ENCODE measurements at places on chromosomes 16 and 17.

DNA sequence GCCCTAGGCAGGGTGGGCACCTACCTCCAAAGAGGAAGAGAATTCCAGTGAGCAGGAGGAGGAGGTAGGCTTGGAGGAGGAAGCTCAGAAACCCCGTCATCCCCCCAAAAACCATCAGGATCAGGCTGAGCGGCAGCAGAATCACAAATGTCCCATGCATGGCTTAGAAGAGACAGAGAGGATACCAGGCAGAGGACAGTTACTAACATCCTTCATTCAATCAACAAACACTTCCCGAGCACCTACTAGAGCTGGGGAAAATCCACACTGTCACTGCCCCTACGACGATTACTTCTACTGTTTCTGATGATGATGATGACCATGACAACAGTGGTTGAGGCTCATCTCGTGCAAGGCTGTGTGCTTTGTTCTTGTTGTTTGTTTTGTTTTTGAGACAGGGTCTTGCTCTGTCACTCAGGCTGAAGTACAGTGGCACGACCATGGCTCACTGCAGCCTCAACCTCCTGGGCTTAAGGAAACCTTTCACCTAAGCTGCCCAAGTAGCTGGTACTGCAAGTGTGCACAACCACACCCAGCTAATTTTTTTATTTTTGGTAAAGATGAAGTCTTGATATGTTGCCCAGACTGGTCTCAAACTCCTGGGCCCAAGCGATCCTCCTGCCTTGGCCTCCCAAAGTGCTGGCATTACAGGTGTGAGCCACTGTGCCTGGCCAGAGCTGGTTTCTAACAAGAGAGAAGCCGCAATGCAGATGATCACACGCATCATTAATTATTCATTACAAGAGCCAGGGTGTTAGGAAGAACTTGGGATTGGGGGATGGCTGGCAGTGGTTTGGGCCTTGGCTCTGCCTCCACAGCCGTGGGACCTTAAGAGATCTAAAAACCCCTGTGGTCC is 18.0 kb downstream of the TMEM114 start:
- DNase-seq: no peak

DNA sequence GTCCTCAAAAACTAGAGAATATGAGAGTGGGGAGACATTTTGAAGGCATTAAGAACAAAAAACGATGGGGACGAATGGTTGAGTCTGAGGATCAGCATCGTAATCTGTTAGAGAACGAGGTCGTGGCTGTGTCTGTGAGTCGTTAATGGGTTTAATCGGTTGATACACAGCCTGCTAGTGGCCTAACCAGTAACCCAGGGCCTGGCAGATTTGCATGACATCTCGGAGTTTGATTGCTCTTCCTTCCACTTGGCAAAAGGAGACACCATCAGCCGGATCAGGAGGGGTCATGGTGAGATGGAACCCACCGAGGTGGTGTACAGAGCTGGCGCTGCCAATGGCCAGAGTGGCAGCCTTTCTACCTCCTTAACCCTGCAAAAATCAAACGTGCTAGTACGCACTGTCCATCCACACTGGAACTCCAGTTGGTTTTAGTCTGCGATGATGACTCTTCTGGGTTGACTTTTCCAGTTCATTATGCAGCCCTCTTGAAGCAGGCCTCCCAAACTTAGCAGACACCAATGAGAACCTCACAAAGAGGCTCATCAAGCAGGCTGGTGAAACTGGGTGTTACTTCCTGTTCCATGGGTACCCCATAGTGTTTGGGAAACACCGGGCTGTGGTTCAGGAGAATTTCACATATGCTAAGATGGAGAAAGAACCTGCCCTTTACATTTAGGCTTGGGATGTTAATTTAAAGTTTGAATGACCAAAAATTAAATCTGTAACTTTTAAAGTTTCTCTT is 4.1 kb downstream of the HS3ST3B1 start:
- no peak for DNase-seq

GRCh38 chr17:2289878-2290478 is 13.6 kb downstream of the SMG6 start:
- DNase-seq: no peak

- DNase-seq: no peak
Measured at GRCh38 chr16:57593021-57593420, 35.4 kb upstream of the ADGRG1 start.
